ENCODE measurements at places on chromosomes 2 and 18.
A peak's percentile ranks its signal among the peaks of the same experiment; 100 is the strongest.

- DNase-seq, result no peak
Measured at GRCh38 chr2:186641807-186642321, 52.0 kb upstream of the FAM171B start.

DNA sequence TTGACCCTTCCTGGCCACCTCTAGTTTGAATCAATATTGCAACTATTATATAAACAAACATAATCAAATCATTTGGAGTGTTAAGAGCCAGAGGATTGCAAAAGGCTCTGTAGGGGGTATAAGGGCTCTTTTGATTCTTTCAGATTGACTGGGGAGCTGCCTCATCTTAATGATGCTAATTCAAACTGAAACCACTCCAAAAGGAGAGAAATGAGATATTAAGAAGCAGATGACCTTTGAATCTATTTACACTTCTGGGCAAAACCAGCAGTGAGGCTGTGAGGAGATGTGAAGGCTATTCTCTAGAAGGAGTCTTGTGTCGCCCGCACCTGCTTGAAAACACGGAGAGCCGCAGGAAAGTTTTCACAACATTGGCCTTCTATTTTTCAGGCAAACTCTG is 311.2 kb upstream of the CRIM1 start:
- DNase-seq, result no peak

DNA sequence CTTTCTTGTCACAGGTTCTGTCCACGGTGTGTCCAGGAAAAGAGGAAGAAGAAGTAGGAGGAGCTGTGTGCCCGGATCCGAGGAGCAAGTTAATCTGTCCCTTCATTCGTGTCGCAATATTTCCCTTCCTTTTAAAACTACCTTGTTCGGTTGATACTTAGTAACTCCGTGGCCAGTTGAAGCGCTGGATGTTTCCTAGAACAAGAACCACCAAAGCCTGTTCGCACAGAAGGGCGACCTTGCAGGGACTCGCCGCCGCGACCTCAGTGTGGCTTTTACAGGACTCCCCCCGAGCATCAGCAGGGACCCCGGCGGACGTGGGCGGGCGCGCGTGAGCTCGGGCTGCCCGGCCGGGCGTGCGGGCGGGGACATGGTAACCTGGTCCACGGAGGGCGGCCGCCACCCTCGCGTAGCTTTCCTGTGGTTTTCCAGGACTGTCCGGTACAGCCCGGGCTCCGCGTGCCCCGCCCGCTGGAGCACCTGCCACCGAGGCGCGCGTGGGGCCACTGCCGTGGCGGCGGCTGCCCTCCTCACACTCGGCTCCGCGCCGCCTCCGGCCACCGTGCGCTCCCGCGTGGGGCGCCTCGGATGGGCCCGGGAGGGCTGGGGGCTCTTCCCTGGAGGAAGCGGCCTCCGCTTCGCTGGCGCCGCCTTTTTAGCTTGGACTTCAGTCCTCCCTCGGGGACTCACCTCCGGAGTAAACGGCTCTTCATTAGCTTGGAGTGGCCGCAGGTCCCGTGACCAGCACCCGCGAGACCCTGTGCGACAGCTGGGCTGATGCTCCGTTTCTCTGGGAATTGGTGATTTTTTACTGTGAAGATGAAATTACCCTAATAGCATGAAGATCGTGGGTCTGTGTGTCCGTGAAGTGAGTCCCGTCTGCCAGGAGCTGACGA is 9.2 kb upstream of the D2HGDH start:
- DNase-seq, result no peak

DNA sequence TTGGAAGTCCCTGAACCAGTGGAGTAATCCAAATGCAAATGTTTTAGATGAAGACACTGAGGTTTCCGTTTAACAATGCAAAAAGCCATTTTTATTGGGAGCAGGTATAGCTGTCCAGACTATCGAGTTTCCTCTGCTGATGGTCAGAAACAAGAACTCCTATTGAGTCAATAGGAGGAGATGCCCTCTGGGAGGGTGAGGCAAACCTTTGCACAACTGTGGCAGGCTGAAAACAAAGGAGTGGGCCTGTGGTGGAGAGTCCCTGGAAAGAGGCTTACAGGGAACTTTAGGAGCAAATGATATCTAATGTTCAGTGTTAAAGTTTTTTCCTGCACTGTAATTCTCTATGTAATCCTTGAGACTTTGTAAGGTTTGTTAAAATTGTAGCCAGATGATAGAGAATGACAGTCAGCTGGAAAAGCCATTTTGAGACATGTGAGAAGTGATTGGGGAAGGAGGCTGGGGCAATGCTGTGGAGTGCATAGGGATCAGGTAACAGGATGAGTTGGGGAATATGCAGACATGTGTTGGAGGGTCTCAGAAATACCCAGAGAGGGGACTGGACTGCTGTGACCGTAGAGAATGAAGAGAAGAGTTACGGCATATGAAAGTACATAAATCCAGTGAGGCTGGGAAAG is 15.1 kb upstream of the EML4 start:
- no peak for DNase-seq

DNA sequence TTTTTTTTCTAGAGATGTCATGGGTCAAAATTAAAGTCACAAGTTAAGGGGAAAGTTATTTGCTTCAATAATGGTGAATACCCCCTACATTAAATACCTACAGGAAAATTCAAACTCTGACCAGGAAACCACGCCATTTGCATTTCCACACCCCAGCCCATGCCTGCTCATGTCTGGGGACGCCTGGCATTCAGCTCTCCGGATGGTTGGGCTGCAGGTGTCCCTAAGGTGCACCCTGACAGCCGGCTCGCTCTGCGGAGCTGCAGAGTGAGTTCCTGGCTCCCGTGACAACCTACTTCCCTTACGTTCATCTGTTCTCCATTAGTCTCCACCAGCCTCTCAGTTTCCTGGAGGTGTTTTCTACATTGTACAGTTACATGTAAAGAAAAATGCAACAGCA is 122.7 kb upstream of the RIOK3 start:
- no peak for DNase-seq

DNA sequence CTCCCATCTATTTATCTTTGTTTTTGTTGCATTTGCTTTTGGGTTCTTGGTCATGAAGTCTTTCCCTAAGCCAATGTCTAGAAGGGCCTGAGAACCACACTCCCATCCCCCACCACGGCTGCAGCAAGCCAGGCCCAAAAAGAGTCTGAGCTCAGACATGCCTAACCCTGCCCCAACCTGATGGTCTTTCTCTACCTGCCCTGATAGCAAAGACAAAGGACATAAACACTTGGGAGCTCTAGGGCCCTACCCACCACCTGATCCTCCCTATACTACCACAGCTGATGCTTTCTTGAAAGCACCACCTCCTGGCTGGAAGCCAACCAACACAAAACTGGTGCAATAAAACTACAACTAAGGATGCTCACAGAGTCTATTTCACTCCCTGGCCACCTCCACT is 233.4 kb downstream of the WDR7 start:
- DNase-seq, result no peak

DNA sequence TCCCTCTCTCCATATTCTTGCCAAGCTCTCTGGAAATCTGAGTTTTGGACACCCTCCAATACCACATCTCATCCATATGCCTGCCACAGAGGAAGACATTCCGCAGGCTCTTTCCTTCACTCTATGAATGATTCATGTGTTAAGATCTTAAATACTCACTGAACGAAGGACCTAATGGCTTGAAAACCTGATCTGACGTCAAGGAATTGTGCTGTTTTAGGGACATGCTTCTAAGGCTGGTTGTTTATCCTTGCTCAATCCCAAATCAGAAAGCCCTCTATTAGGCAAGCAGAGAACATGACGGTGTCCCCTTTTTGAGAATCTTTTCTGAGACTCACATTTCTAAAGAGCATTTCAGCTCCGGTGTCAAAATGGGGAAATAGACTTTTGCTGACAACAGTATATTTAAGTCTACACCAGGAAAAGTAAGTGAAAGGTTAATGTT is 83.7 kb upstream of the GALNT5 start:
- no peak for DNase-seq

- no peak for DNase-seq
Measured at GRCh38 chr2:43950383-43951008, 45.3 kb downstream of the LRPPRC start.

DNA sequence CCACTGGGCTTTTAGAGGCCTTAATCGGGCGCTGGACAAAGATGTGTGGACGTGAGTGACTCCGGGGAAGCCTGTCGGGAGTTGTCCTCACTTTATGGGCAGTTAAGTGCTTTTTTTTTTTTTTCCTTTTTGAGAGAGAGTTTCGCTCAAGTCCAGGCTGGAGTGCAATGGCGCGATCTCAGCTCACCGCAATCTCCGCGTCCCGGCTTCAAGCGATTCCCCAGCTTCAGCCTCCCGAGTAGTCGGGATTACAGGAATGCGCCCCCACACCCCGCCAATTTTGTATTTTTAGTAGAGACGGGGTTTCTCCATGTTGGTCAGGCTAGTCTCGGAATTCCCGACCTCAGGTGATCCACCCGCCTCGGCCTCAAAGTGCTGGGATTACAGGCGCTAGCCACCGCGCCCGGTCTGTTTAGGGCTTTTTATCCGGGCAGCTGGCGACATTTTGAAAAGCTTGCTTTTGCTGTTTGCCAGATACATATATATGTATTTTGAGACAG is 1.5 kb downstream of the MSH6 start:
- no peak for DNase-seq

DNA sequence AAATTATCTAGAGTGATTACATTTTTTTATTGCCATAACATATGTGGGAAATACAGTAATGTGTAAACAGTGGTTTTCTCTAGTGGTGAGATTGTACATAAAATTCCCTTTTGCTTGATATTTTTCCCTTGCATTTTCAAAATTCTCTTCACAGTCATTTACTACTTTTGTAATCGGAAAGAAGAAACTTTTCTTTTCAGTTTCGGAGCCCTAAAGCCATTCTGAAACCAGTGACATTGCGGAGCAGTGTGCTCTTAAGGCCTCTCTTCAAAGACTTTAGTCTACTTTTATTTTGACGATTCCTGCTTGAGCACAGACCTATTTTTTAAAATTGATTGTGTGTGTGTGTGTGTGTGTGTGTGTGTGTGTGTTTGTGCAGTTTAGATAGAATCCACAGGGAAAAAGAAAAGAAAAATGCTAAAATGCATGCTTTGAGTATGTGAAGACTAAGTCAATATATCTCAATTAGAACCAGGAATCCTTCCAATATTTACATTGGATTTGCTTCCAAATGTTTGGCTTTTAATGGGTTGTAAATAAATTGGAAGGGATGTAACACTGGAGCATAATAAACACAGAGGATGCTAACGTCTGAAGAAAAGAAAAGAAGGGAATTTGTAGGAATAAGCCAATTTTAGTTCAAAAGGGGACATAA is 357.4 kb downstream of the RND3 start:
- no peak for DNase-seq

GRCh38 chr2:66024391-66024790 is 410.5 kb upstream of the MEIS1 start:
- DNase-seq, result peak; percentile 26

- DNase-seq, result no peak
Measured at GRCh38 chr18:77059294-77059916, 73.2 kb downstream of the MBP start.

DNA sequence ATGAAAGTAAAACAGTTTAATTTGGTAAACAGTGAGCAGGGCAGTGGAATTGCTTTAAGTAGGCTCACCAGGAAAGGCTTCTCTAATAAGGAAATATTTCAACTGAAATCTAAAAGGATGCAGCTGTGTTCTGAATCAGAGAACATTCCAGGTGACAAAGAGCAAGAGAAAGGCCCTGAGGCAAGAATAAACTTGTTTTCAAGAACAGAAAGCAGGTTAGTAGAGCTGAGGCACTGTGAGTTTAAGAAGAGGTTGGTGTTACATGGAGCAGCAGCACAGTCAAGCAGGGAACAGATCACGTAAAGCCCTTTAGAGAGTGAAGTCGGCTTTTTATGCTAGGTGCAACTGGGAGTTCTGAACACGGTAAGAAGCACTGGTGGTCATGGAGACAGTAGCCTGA is 57.0 kb upstream of the SCN1A start:
- DNase-seq, result no peak

DNA sequence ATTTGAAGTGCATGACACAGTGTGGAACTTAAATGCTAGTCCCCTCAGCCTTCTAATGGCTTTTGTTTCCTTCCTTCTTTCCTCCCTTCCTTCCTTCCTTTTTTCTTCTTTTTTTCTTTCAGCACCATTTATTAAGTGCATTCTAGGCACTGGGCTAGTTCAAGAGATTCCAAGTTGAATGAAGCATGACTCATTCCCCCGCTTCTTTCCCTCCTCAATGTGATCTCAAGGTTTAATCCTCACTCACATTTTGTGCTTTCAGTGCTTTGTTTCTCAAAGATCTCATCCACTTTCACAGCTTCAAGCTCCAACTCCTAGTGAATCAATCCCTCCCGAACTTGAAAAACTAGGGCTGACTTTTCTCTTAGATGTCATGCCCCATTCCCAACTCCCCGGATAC is 90.1 kb downstream of the LBH start:
- no peak for DNase-seq

DNA sequence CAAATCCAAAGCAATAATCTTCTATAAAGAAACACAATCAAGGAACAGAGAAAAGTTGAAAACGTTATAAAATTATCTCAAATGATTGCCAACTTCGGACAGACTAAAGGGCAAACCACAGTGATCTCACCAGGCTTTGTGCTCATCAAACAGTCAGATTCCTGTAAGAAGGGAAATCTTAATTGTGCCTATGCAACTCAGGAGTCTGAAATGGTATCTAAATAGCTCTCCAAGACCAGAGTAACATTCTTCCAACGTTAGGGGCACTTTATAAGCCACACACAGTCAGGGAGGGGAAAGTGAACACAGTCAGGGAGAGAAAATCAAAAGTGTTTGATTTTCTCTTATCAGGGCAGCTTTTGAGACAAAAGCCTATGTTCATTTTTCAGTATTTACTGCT is 29.4 kb downstream of the PLEKHM3 start:
- no peak for DNase-seq

DNA sequence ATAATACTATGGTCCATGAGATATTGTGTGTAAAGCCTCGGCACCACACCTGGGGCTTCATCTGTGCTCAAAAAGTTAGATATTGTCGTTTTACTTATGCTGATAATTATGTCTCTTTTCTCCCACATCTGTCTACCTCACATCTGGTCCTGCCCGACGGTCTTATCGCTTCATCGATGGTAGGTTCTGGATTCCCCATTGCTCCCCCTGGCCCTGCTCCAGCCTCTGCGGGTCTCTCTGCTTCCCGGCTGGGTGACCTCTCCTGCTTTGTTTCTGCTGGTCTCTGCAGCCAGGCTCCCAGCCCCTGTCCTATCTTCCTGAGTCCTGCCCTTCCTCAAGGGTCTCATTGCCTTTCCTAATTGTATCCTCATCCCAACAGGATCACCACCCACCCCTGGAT is 294.2 kb downstream of the NDUFA10 start:
- no peak for DNase-seq

DNA sequence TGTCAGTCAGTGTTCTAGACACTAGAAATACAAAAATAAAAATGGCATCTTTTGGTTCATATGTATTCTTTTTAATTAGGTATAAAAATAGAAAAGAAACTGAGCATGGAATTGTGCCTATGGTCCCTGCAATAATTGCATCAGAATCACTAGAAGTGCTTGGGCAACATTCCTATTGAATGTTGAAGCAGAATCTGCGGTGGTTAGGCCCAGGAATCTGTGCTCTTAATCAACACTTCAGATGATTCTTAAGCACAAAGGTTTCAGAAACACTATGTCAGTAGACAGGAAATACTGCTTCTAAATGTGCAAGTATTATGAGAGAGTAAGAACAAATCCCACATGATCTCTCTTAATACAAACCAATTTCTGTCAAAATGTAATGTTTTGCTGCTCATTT is 20.3 kb upstream of the RBBP8 start:
- DNase-seq, result no peak

- no peak for DNase-seq
Measured at GRCh38 chr18:38867680-38868079, 1302.1 kb upstream of the CELF4 start.

- DNase-seq, result no peak
Measured at GRCh38 chr18:53115876-53116585, 776.0 kb downstream of the DCC start.
